Astrocyte of the spinal cord (primary cell): ENCODE measurements at places on chromosomes 5 and 9.

DNA sequence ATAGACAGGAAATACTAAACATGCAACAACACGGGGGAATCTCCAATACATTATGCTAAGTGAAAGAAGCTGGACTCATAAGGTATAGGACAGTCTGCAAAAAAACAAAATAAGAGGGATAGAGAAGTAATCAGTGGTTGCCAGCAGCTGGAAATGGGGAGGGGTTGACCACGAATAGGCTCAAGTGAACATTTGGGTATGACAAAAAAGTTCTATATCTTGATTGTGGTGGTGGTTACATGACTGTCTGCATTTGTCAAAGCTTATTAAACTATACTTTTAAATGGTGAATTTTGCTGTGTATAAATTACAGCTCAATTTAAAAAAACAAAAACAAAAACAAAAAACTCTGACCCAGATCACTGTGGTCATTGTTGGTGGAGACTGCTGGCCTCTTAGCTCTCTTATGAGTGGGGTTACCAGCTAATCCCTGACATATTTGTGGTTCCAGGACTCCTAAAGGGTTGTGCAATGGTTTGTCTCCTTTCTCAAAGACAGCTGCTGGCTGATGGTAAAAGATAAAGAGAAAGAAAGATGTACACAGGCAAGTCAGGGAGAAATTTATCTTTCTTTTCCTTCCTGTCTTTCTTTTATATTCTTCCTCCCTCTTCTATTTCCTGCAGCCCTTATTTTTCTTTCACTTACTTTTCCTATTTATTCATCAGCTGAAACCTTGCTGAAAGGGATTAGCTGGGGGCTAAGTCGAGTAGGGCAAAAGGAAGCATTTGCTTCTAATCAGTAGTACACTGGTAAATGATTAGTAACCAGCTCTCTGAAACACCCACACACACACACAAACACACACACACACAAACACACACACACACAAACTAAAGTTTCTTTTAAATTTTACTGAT, 42.6 kb upstream of the APC start:
- DNase-seq: no peak

DNA sequence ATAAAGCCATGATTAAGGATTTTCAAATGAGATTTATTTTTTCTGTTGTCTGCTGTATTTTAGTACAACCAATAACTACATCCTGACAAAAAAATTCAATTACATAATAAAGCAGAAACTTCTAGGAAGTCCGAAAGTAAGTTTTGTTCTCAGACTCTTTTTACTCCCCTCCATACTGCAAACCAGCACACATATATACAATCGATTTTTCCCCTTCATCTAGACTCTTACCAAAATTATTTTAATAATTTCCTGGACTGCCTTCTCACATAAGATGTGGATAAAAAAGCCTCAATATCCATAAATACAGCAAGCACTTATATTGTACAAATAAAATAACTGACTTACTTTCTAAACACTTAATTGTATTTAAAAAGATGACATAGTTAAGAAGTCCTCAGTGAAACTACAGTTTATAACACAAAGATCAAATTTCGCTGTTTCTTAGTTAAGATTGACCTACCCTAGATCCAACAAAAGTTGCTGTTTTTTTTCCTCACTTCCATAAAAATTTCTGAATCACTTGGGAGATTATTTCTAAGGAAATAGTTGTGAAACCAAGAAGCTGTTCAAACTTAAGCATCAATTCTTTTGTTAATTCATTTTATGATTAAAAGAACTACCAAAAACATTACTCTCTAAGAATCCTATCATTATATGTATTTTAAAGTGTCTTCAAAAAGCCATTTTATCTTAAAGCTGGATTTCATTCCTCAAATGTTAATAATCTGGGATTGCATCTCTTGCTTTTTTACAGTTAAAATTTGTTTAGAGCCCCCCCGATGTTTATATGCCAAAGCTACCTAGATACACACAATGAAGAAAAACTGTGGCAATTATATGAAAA, 74.7 kb upstream of the IFNE start:
- peak; percentile 54 for DNase-seq

GRCh38 chr9:14608540-14608939, 84.7 kb downstream of the ZDHHC21 start:
- DNase-seq: peak; percentile 3

- no peak for DNase-seq
Observed at GRCh38 chr5:19866090-19866450, 121.9 kb downstream of the CDH18 start.

DNA sequence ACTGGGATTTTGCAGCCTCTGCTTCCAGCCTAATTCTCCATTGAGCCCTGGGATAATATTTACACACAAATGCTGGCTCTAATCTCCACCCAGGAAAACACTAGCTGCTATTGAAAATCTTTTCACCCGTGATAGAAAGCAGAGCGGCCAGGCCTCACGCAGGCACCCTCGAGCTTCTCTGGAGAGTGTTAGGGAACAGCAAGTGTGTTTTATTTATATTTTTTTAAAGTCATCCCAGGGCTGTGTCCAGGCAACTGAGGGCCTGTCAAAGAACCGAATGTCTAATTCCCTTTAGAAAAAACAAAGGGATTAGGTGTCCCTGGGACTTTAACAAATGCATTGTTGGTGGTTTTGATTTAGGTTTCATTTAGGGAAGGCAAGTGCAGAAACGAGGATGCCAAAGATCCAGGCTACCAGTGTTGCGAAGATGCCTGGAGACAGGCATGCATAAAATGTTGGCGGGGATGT, 51.2 kb upstream of the SPRY4 start:
- no peak for DNase-seq

DNA sequence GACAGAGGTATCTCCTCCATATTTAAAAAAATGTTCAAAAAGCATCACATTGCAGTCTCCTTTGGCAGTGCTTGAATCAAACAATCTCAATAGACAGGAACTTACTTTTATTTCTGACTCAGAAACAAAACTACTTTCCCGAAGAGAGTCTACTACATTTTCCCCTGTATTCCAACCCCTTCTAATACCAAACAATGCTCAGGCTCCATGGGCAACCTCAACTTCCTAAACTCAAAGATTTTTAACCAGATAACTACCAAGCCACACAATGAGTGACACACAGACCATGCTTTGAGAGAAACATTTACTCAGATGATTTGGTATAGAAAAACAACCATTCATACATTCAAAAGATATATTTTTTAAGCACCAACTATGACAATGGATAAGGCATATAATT, 70.5 kb downstream of the APBA1 start:
- DNase-seq: no peak

GRCh38 chr9:92982130-92982529, 34.8 kb downstream of the FGD3 start:
- no peak for DNase-seq

- no peak for DNase-seq
Observed at GRCh38 chr5:1298723-1299510, 4.0 kb upstream of the TERT start.

DNA sequence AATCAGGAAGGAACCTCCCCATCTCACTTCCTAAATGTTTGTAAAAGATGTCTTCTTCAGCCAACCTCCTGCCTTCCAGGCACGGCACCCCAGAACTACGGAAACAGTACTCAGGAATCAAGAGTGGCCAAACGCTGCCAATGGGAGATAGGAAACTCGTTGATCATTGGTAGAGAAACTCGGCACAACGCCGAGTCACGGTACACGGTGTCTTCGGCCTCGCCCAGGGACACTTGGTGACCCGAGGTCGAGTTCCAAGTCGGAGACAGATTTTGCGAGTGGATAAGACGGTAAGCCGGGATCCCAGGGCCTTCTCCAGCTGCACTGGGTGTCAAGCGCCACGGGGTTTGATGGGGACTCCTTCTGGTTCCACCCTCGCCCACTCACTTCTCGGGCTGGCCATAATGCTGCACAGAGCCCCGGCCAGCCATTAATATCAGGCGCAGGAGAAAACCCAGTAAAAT, 343 bp downstream of the KIAA0825 start:
- peak; percentile 69 for DNase-seq

DNA sequence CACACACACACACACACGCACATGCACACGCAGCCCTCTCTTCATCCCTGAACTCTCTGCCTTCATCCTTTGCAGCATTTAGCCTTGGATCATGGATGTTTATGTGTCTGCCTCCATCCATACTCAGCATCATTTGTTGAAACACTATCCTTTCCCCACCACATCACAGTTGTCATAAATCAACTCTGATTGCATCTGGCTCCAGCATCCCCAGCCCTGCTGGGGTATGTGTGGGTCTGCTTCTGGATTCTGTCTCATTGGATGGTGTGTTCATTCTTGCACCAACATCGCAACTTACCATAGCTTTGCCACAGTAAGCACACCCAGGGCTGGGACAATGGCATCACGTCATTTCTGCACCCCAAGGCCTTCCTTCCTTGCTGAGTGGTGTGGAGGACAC, 175.4 kb downstream of the RGS3 start:
- no peak for DNase-seq

GRCh38 chr5:19928562-19929421, 59.2 kb downstream of the CDH18 start:
- DNase-seq: peak; percentile 81

- no peak for DNase-seq
Observed at GRCh38 chr5:127602896-127603844, 45.7 kb upstream of the CTXN3 start.

GRCh38 chr5:78908173-78909061, 76.7 kb downstream of the ARSB start:
- DNase-seq: peak; percentile 88

DNA sequence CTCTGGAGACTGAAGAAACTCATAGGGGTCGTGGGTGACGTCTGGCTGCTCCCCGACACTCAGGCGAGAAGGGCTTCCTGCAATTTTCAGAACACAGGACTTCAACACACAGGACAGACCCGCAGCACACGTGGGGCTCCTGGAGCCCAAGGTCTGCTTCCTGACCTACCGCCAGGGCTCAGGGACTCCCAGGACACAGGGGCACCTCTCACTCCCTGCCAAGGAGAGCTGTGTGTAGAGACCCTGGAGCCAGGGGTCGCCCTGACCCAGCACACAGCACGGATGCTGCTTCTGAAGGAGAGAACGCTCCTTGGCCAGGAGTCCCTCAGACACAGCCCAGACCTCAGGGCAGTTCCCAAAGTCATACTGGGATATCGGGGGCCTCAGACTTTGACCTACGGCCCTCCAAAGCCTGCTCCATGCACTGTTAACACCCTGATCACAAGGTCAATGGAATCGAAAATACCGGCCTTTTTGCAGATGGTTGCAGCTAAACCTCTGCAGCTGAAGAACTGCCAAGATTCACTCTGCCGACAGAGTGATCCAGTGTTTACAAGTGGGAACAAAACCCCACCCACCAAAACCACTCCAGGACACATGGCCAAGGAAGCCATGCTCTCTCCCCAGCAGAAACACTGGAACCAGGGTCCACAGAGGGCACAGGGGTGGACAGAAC, 13.8 kb upstream of the ZDHHC11 start:
- DNase-seq: no peak

DNA sequence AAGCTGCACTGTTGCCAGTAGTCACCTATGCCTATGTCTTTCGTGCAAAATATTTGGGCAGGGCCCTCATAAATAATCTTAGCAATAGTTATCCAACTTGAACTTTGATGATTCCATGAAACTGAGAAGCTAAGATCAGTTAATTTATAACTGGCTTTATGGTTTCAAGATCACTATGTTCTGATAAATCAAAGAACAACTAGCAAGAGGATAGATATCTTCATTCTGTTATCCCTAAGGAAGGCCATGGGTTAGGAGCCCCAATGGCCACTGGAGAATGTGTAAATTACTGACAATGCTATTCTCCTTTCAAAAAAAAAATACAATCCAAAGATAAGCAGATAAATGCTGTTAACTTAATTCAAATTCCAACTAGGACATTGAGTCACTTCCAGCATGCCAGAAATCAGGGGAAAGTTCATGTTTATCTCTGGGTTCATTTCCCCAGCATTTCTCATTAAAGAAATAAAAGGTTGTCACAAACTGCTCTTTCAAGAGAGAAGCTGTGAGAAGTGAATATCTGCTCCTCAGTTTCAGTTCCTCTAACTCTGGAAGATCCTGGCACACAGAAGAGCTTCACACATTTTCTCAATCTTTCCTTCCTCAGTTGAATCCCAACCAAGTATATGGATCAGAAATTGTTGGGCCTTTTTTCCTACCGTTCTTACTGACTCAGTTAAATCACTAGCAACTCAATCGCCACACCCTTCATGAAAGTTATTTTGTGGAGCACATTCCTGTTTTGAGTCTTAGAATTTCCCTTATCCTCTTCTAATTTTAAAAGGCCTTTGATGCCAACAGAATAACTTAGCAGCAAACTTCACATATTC, 59.6 kb upstream of the SLC1A1 start:
- DNase-seq: no peak

DNA sequence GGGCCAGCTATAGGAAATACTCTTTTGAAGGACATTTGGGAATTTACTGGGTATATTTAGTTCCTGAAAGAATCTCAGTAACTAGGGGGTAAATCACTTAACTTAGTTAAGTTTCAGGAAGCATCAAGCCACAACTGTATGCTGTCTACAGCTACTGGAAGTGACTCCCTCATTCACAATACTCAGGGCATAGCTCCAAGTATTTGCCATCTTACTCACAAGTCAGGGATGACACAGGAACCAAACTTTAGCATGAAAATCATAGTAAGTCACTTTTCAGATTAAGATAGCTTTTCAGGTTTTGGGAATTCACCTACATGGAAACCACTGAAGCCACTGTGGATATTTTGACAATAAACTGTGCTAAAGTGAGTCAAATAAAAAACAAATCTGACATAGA, 242.4 kb upstream of the ATP10B start:
- peak; percentile 58 for DNase-seq

DNA sequence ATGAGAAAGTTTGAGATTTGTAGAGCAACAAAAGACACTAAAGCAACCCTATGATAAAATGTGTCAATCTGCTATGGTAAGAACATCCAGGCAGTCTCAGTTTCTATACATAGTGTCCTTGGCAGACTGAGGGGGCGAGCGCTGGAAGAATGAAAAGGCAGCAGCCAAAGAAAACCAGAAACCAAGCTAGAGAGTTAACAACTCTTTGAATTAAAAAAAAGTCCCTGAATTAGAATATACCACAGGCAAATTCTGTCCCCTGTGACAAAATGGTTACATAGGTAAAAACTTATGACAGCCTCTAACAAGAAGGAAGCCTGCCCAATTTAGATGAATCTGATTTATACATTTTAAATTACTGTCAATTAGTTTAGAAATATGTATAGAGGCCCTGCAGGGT, 106.7 kb downstream of the OXCT1 start:
- no peak for DNase-seq

DNA sequence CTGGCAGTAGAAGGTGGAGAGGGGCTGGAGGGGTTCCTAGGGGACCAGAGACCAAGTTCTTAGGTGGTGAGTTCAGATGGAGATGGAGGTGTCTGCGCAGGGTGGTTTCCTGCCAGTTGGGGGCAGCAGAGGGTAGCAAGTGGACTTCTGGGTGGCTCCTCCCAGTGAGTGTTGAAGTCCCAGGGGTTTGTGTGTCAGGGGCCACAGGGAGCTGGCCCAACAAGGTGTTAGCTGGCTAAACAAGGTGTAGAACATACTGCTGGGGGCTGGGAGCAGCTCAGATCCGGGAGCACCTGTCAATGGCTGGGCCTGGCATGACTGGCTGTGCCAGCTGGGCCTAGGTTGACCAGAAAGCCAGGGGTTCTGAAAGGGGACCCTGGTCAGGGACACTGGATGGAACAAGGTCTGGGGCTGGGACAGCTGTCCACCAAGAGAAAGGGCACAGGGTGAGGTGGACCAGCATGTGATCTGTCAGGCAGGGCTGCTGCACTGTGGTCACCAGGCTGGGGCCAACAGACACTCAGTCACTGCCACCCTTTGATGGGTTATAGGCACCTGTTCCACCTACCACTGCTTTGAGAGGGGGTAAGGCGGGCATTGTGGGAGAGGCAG, 35.6 kb downstream of the DAB2IP start:
- peak; percentile 70 for DNase-seq

GRCh38 chr9:111094433-111094924, 56.2 kb upstream of the LPAR1 start:
- peak; percentile 79 for DNase-seq

GRCh38 chr9:86856259-86856658, 91.0 kb downstream of the GAS1 start:
- no peak for DNase-seq
